ENCODE measurements at places on chromosomes 3 and 15. TPM values are rescaled to one million over a fixed set of nuclear protein-coding genes. Genes with fewer than 3 reads are reported as not detected.
A peak's percentile ranks its signal among the peaks of the same experiment; 100 is the strongest.

ANKUB1 gene
- not detected for total RNA-seq

KIF15 gene
- 12.2 TPM for total RNA-seq

ROBO2 gene
- 1.3 TPM for total RNA-seq

DNASE1L3 gene
- not detected for total RNA-seq

SLC7A14 gene
- total RNA-seq: not detected

CCDC50 gene
- total RNA-seq: 89.3 TPM

CD86 gene
- total RNA-seq: not detected

ILDR1 gene
- total RNA-seq: not detected

DNA sequence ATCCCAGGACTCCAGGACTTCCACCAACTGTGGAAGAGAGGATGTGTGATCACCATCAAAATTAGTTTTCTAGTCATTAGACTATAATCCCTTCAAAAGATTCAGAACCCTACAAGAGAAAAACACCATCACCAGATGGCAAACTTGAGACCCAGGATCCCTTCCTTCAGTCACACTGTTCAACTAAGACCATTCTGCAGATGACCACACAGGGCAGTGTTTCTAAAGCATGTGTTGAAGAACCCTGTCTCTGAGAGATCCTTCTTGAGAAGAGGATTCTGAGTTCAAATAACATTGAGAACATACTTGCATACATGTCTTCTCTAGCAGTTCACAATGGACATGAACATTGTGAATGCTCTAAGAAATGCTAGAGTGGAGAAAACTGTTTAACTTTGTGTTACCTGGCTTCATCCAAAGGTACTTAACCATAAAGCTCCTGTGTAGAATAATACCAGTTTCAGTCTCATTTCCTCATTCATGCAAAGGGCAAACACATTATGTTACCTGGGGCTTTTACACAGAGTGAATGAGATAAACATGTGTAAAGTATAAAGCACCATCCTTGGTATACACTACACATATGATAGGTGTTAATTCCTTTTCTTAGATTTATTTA, 2.4 kb upstream of the ADGRG7 start:
- DNase-seq: no peak
- no peak overlapping the region for H3K27ac ChIP-seq
- peaks cover 19% of the 10 kb centered on the region for H3K27me3 ChIP-seq
- H3K36me3 ChIP-seq: no peaks in the 10 kb centered on the region
- H3K4me3 ChIP-seq: no peak overlapping the region

DNA sequence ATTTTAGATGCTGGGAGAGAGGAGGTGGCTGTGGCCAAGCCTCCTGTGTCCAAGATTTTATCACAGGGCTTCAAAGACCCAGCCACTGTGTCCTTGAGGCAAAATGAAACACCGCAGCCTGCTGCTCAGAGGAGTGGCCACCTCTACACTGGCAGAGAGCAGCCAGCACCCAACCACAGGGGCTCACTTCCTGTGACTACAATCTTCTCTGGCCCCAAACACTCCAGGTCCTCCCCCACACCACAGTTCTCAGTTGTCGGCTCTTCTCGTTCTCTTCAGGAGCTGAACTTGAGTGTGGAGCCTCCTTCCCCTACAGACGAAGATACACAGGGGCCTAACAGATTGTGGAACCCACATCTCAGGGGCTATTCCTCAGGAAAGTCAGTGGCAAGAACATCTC, 45.6 kb downstream of the CDAN1 start:
- H3K36me3 ChIP-seq: no peaks in the 10 kb centered on the region
- H3K27ac ChIP-seq: no peak overlapping the region
- no peaks in the 10 kb centered on the region for H3K27me3 ChIP-seq
- DNase-seq: no peak

GRCh38 chr3:32249184-32249782, 10.8 kb downstream of the CMTM8 start:
- H3K27ac ChIP-seq: no peak overlapping the region
- DNase-seq: peak; percentile 43
- no peaks in the 10 kb centered on the region for H3K36me3 ChIP-seq
- H3K4me3 ChIP-seq: no peak overlapping the region
- H3K4me1 ChIP-seq: 0 out of 2 replicates have a peak, but pooled peaks cover 2% of the 10 kb centered on the region

GRCh38 chr3:134299185-134299887, 48.7 kb upstream of the RYK start:
- no peaks in the 10 kb centered on the region for H3K36me3 ChIP-seq
- no peak overlapping the region for H3K27ac ChIP-seq
- peaks cover 3% of the 10 kb centered on the region for H3K4me1 ChIP-seq
- H3K27me3 ChIP-seq: no peaks in the 10 kb centered on the region

DNA sequence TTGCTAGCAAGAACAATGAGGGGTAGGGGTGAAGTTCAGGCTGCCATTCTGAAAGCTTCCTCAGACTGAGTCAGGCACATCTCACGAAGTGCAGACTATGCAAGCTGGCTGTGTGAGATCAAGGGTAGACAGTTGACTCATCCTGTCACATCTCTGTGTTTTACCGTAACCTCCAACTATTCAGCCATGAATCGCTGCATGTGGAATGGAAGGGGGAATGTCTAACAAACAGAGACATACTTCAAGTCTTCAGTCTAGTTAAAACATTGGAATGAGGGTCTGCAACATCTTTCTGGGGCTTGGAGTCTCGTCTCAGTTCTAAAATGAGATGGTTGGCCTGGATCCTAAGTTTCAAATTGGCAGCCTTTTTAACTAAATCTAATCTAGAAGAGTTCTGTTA, 25.9 kb downstream of the AGTR1 start:
- DNase-seq: no peak
- no peaks in the 10 kb centered on the region for H3K36me3 ChIP-seq
- H3K4me1 ChIP-seq: no peaks in the 10 kb centered on the region
- no peak overlapping the region for H3K4me3 ChIP-seq
- H3K27ac ChIP-seq: no peak overlapping the region
- peaks cover 4% of the 10 kb centered on the region for H3K27me3 ChIP-seq

GRCh38 chr15:80669663-80670273, 25.3 kb upstream of the ABHD17C start:
- no peak overlapping the region for H3K27ac ChIP-seq
- H3K27me3 ChIP-seq: no peaks in the 10 kb centered on the region
- no peaks in the 10 kb centered on the region for H3K36me3 ChIP-seq

GRCh38 chr15:89177633-89178306, 43.6 kb downstream of the RLBP1 start:
- H3K4me1 ChIP-seq: no peaks in the 10 kb centered on the region
- no peaks in the 10 kb centered on the region for H3K27me3 ChIP-seq
- no peak overlapping the region for H3K27ac ChIP-seq
- H3K4me3 ChIP-seq: no peak overlapping the region
- DNase-seq: peak; percentile 36

All from Panc1 (cell line).